Esophagus squamous epithelium (tissue), 5 donors: ENCODE measurements at places on chromosomes 5 and 9.

DNA sequence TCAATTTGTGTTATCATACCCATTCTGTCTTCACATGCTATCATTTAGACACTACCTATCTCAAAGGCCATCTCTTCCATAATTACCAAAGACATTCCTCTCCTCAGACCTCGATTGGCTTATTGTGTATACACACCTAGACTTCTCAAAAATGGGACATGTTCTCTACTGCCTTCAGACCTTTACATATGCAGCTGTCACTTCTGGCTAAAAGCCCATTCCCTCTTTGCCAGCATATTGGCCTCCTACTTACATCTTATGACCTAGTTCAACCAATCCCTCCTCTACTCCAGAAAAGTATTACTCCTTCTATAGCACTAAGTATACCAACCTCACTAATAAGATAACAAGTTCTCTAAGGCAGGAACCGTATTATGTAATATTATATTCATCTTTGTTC is 84.4 kb downstream of the RAPGEF6 start:
- no peak for DNase-seq

- no peak for DNase-seq
These were observed 8.5 kb downstream of the AFAP1L1 start for GRCh38 chr5:149280124-149280523.

DNA sequence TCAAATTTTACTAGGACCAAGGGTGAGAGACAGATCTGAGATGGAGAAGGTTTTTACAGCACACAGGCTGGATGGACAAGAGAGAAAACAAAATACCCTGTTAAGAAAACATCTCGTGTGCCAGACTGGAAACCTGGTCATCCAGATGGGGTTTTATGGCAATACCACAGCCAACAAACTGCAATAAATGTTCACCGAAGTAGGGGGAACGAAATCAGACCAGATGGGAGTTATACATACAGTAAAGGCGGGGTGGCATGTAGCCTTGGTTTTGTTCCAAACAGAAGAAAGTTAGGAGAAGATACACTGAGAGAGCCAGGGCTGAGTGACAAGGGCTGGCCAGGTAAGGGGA is 63.3 kb downstream of the DCP2 start:
- no peak for DNase-seq

- DNase-seq: no peak
These were observed 187.7 kb upstream of the TBCA start for GRCh38 chr5:77963795-77964194.

DNA sequence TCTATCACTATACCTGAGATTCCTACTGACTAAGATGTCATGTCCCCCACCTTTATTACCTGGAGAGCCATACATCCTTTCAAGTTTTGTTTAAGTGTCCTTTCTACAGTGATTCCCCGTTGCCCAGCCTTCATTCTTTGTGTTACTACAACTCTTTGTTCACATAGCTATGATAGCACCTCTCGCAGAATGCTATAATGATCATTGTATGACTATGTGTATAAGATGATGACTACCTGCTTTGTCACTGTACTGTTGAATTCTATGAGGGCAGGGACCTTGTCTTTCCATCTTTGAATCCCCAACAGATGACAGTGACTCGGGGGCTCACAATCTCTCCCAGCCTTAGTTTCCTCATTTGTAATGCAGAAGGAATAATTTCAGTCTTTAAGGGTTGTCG is 361.2 kb downstream of the NPR3 start:
- DNase-seq: no peak

DNA sequence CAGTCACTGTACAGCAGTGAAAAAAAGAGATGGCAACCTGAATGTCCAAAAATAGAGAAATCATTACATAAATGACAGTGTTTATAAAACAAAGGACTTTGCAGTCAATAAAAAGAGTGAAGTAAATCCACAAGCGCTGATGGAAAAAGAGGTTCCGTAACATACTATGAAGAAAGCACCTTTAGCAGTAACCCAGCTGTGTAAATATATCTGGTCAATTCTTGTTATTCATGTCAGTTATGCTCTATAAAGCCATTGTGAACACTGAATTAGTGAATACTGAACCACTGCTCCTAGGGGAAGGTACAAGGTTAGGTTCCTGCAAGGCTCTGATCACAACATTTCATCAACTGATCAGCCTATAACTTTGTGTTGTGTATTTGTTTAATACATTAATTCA is 39.5 kb downstream of the CCNJL start:
- no peak for DNase-seq

DNA sequence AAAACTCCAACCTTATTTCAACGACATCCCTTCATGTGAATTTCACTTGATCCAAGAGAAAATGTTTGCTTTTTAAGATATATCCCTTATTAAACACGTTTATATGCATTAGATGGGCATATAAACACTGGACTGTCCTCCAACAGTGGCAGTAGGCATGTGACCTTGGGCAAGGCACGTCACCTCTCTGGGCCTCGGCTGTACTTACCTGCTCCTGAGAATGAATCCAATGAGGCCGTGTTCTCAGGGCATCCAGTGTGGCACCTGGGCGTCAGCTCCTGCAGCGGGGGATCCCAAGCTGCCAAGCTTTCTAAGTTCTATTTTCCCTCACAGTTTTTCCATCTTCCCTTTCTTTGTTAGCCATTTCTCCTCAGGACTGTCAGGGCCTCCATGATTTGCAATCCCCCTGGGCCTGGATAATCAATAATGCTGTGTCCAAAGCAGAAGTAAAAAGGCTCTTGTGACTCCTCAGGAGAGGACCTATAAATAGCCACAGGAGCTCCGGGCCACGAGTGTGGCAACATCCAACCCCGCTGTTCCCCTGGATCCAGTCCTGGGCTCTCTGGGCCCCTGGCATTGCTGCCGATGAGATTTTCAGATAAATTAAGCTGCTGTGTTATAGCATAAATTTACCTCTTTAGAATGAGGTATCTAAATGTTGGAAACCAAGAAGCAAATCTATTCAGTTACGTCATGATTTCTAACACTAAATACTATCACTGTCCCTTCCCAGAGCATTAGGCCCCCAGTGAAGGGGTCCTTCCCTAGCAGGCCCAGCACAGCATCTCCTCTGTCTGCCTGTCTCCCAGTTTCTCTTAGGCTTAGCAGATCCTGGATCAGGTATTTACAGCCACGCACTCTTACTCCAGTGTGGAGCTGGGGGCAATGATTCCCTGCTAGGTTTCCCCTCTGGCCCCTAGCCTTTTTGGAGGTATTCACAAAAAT is 76.8 kb downstream of the PTPN3 start:
- no peak for DNase-seq

- DNase-seq: no peak
These were observed 189.4 kb downstream of the IRX2 start for GRCh38 chr5:2562036-2562435.

- DNase-seq: no peak
These were observed 31.0 kb downstream of the SLC9A3 start for GRCh38 chr5:493119-493701.

- DNase-seq: no peak
These were observed 37.5 kb downstream of the ACTBL2 start for GRCh38 chr5:57445006-57445704.

DNA sequence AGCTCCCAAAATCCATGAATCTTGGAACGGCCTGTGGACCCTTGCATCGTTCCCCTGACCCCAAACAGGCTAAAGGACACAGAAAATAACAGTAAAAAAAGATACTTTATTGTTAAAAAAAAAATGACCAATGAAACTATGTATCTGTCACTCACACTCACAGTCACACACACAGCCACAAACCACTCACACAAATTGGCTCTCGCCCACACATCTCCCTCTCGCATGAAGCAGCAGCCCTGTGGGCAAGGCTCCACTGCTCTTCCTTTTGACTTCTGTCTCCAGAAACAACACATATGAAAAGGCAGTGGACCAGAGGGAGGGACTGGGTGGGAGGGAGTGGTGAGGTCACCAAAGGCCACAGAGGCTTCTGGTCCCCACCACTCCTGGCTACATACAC is 56.6 kb downstream of the SLC36A1 start:
- no peak for DNase-seq

DNA sequence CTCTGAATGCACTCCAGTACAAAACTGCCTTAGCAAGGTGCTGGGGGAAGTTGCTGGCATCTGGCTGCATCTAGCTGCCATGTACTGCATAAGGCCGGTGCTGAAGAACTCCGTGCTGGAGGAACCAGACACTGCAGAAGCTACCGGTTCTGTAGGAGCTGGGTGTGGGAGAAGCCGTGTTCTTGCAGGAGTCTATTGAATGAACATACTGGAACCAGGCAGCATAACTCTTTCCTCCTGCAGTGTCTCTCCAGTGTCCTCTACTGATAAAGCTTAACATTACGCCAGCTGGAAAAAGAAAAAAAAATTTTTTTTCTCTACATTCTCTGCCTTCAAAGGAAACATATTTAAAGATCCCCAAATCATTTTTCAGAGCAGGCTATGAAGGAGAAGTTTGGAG is 38.5 kb downstream of the VPS13A start:
- no peak for DNase-seq

DNA sequence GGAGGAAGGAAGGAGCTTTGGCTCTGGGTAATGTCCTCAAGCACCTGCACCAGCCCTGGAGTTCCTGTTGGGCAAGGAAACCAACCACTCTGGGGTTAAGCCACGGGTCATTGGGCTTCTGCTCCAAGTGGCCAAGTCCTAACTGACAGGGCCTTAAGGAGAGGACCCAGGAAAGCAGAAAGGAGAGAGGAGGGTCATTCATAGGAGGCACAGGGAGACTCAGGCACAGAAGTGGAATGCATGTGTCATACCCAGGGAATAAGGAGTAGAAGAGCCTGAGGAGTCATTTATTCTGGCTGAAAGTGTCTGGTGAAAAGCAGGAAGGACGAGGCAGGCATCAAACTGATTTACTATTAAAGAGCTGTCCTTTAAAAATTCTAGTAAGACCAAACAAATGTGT is 129.2 kb downstream of the DMRT2 start:
- DNase-seq: no peak

DNA sequence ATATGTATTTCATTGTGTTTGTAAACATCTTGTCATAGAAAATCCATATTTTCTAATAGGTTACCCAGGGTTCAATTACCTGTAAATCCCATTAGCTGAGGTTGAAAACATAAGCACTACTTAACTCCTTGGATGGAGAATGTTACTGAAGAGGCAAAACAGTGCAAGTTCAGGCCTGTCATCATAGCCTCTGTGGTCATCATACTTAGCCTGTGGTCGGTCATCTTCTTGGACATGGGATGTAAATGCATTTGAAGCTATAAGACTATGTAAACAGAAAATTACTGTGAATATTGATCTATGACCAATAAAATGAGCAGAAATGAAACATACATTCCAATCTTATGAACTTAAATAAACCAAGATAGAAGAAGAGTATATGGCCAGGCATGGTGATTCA is 164.7 kb downstream of the CHSY3 start:
- no peak for DNase-seq

GRCh38 chr5:146426853-146427618 is 20.1 kb upstream of the TCERG1 start:
- no peak for DNase-seq

DNA sequence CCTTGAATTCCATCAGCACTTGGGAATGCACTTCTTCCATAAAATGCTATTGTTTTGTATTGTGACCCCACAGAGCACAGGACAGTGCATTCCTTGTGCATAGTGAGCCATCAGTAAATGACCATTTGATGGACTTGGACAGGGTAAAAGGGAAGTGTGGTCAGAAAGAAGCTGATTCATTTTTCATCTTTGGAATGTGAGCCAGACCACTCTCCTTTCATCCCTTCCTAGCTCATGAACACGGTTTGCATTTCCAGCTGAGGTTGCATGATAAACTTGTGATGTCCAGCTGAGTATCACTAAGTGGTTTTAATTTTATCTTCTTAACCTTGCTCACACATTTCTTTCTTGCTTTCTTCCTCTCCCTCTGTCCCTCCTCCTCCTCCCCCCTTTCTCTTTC is 101.3 kb downstream of the NUDT12 start:
- DNase-seq: no peak

GRCh38 chr5:181120306-181120705 is 10.7 kb downstream of the OR2V1 start:
- no peak for DNase-seq

DNA sequence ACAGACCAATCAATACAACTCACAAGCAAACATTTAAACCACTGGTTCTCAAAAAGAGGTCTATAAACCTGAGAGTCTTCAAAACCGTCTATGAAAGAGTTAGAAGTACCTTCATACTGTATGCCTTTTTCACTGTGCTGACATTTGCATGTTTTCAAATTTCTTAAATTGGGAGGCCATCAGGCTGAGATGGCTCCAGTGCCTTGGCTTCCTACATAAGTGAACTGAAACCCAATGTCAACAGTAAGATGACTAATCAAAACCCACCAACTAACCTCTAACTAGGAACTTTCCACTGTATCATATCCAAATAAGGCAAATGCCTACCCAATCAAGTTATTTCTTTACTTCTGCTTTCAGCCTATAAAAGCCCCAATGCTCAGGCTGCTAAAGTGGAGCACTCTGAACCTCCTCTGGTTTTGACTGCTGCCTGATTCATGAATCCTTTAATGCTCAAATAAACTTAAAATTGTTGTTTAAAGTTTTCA is 35.1 kb downstream of the FAM13B start:
- no peak for DNase-seq

- no peak for DNase-seq
These were observed 115.2 kb downstream of the BOD1 start for GRCh38 chr5:173501271-173501670.

DNA sequence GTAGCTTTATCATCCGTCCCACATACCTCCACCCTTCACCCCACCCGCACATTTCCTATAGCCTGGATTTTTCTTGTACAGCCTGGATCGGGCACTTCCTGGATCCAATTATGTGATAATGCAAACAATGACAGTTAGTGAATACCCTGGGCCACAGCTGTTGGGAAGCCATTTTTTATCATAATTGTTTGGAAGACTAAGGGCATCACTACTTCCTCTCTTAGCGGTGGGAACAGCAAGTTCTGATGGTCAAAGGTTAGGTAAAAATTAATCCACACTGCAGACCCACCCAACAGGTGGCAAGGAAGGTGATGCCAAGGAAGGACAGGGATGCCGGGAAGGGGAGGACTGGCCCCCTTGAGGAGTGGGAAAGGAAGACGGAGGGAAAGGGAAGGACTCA is 183.7 kb downstream of the SAXO1 start:
- no peak for DNase-seq

DNA sequence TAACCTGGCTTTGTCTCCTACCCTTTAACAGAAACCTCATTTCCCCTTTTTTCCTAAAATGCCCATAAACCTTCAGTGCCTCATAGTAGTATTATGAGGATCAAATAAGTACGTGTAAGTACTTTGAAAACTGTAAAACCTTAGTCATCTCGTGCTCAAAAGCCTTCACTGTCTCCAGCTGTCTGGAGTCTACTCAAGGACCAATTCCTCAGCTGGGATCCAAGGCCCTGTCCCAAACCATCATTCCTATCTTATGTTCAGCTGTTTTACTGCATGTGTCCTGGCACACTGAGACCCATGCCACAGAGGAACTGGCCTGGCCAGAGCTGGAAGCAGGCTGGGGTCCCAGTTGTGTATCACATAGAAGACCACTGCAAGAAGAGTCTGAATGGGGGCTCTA is 15.9 kb downstream of the ADAMTSL1 start:
- DNase-seq: no peak

GRCh38 chr5:3659907-3660306 is 64.3 kb downstream of the IRX1 start:
- DNase-seq: no peak

GRCh38 chr5:112511920-112512319 is 92.8 kb upstream of the EPB41L4A start:
- DNase-seq: no peak
